ENCODE measurements at places on chromosomes 3 and 15.

DNA sequence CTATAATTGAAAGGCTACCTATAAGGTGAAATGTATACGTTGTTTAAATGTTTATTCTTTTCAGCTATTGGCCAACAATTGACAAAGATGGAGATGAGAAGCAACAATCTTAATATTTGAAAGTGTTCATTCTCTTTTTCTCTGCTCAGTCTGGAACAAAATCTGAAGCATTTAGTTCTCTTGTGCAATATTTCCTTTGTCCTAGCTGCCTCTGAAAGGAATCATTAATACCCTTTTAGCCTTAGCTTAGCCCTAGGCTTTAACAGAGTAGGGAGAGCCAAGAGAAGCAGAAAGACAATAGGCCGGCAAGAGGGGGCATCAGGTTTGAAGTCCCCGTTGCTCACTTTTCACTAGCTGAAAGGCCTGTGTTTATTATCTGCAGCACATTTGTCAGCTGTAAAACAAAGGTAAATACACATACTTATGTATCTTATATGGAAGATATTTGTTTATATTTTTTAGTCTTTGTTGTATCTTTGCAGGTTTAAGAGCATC, 422.5 kb upstream of the SEMA6D start:
- no peak for DNase-seq

DNA sequence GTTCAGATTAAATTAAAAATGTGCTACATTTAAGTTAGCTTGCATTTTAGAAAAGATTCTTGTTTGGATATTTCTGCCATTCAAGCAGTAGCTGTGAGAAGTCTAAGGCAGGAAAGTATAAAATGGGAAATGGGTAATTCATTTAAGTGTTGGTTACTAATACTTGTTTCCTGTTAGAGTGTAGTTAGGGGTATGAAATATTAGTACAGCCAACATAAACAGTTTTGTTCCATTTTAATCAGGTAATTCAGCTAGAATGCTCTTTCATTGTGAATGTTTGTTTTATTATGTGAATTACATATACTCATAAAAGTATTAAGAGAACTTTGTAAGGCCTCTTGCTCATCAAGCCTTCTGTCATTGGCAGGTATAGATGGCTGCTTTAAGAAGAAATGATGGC, 19.9 kb downstream of the TATDN2 start:
- DNase-seq = no peak

GRCh38 chr3:55721716-55722484, 234.8 kb upstream of the WNT5A start:
- DNase-seq = no peak

GRCh38 chr3:134260987-134261386, 10.3 kb upstream of the RYK start:
- DNase-seq = no peak

DNA sequence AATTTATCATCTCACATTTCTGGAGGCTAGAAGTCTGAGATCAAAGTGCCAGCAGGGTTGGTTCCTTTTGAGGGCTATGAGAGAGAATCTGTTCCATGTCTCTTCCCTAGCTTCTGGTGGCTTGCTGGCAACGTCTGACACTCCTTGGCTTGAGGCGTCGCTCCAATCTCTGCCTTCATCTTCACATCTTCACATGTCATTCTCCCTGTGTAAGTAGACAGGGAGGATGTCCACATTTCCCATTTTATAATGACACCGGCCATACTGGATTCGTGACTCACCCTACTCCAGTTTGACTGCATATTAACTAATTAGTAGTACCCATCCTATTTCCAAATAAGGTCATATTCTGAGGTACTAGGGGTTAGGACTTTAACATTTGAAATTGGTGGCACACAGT, 17.5 kb upstream of the ARHGAP31 start:
- DNase-seq = no peak

GRCh38 chr3:98701071-98701675, 62.0 kb upstream of the ST3GAL6 start:
- no peak for DNase-seq

DNA sequence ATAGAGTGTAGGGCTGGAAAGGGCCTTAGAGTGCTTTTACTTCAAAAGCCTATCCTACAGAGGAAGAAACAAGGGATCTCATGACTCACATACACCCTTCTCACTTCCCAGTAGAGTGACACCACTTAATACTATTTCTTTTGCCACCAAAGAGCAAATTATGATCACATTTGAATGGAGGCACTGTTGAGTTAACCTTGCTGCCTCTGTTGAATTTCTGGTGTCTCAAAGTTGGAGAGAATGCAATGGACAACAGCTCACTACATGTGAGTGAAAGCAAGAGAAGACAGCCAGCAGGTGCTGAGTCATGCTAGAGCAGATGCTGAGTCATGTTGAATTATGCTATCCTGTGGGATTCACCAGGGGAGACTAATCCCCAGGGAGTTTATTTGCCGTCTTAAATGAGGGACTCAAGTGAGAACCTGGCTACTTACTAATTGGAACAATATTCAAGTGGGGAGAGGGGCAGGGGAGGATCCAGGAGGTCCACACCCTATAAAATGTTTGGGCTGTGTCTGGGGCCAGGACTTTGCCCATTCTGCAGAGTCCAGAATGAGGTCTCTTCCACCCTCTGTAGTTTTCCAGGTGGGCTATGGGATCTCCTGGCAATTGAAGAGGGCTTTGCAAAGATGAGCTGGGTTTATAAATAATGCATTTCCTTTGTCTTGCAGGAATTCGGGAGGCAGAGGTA, 35.8 kb downstream of the ST8SIA2 start:
- DNase-seq = no peak

DNA sequence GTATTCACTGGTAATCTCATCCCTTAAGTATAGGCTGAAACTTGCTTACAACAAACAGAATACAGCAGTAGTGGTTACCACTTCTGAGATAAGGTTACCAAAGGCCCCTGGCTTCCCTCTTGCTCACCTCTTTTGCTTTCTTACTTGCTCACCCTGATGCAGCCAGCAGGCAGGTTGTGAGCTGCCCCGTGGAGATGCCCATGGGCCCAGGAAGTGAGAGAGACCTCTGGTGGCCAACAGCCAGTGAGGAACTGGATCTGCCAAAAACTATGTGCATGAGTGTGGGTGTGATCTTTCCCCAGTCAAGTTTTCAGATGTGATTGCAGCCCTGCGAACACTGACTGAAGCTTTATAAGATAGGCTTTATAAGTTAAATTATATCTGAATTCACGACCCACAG, 48.7 kb downstream of the NMNAT3 start:
- DNase-seq = no peak

Data from naive thymus-derived CD4-positive, alpha-beta T cell (primary cell).